ENCODE measurements at places on chromosomes 16 and 17. TPM values are rescaled to one million over a fixed set of nuclear protein-coding genes. Genes with fewer than 3 reads are reported as not detected.

SOX15 gene
- not detected for total RNA-seq

ORC6 gene
- 19.6 TPM for total RNA-seq

CD300LB gene
- total RNA-seq: not detected

DNA sequence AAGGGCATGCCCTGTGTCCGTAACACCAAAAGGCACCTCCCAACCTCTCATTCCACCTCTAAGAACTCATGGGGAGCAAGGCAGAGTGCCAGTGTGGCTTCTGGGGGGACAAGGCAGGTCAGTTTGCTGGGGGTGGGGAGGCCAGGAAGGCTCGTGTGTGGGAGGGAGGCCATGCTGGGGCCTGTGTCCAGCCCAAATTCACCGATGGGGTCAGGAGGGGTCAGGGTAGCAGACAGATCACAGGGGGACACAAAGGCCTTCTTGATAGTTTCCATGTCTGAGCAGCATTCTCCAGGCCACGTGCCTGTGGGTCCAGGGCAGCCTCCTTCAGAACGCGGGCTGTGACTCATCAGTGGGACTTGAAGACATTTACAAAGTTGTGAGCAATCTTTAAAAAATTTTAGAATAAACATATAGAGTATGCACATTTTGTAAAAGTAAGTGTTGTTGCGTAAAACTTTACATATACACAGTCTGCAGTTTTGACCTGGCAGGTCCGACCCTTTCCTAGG lies 20.9 kb downstream of the SPACA3 start:
- DNase-seq: peak; percentile 50

- peak; percentile 56 for DNase-seq
Measured at GRCh38 chr17:81870131-81870980, 781 bp downstream of the ARHGDIA start.
